ENCODE measurements at places on chromosomes 6 and 20.

- DNase-seq: peak; percentile 87
Measured at GRCh38 chr6:27902335-27903314, 9.6 kb downstream of the OR2B2 start.

- no peak for DNase-seq
Measured at GRCh38 chr20:61521687-61522420, 269.8 kb downstream of the CDH4 start.

GRCh38 chr6:147757291-147757690 lies 248.8 kb downstream of the SAMD5 start:
- no peak for DNase-seq

DNA sequence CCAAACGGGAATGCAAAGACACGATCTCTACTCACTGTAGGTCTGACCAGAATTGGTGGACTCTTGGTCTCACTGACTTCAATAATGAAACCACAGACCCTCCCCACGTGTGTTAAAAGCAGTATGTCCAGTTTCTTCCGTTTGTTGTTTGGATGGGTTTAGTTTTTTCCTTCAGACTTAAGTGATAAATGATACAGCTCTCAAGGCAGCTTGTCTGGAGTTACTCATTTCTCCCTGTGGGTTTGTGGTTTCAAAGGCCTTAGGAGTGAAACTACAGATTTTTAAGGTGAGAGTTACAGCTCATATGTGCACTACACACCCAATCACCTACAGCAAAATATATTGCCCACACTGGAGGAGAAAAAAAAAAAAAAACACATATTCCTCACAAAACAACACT lies 86.7 kb upstream of the STMND1 start:
- no peak for DNase-seq

All from stimulated activated CD8-positive, alpha-beta memory T cell treated with anti-CD3 and anti-CD28 coated beads, Interleukin-4, amount 100 ng/mL, for 1 hour (primary cell).